ENCODE measurements at places on chromosomes 12 and 14.

GRCh38 chr14:36207500-36207899 is 31.0 kb upstream of the PTCSC3 start:
- no peak for DNase-seq

DNA sequence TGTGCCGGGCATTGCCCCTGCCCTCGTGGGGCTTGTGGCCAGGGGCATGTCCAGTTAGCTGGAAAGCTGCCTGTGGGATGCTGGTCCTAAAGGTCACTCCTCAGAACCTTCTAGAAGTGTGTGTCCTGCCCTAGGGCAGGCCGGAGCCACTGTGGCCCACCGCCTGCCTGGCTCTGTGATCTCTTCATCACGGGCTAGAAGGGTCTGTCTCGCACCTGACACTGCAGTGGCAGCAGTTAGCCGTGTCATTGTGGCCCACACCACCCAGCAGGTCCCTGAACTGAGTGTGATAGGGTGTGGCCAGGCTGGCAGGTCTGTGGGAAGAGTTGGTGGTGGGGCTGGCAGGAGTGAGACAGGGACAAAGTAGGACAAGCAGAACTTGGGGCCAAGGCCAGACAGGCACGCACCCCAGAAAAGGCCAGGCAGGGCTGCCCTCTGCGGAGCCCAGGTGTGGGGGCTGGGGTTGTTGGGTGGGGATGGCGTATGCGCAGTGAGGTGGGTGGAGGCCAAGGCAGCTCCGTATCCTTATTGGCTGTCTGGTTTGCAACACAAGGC is 41.2 kb downstream of the ADGRD1 start:
- DNase-seq, result peak; percentile 35

DNA sequence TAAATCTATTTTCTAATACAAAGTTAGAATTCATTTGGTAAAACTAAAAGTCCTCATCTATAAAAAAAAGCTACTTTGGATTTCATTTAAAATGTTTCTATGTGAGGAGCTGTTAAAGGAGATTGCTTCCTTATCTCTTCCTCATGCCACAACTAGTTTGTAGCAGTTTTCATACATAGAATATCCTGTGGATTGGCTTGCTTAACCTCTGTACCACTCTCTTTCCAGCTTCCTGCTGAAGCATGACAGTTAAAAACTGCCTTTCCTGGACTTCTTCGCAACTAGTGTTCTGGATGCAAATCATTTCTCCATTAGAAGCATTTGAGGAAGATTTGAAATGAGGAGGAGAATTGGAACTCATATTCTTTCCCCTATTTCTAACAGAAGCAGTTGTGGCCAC is 49.6 kb downstream of the ST8SIA1 start:
- DNase-seq, result no peak

DNA sequence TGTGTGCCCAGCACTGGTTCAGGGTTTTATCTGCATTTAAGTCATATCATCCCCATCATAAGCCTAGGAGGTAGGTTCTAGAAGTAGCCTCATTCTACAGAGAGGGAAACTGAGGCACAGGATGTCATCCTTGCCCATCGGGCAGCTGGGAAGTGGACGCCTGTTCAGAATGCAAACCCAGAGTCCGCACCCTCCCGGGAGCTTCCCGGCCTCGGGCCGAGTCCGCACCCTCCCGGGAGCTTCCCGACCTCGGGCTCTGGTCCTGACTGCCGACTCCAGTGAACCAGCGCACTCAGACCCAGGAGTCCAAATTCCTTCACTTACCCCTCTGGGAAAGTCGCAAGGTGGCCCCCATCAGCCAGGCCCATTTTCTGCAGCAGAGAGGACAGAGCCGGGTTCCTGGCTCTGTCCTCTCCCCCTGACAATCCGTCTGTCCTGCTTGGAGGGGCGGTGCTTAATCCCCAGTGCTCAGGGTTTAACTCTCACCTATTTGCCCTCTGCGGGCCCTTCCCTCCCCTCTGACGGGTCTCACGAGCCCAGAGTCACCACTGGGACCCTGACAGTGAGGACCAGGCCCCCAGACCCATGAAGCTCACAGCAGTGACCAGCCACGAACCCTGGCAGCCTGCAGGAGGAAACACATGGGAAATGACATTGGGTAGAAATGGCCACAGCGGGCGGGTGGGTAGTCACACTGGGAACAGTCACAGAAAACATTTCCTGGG is 141.9 kb downstream of the PIWIL1 start:
- no peak for DNase-seq

- DNase-seq, result no peak
These were observed 5.2 kb downstream of the ANO4 start for GRCh38 chr12:100799770-100800169.

GRCh38 chr12:31714406-31715271 is 14.2 kb downstream of the AMN1 start:
- DNase-seq, result no peak

DNA sequence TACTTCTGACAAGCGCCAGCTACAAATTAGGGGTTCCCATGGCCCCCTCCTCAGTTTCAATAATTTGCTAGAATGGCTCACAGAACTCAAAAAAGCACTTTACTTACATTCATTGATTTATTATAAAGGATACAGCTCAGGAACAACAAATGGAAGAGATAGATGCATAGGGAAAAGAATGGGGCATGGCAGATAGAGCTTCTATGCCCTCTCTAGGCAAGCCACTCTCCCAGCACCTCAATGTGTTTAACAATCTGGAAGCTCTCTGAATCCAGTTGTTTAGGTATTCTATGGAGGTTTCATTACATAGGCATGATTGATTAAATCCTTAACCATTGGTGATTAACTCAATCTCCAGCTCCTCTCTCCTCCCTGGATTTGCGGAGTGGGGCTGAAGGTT is 184.5 kb upstream of the DAAM1 start:
- no peak for DNase-seq
